ENCODE measurements at places on chromosomes 4 and X.

GRCh38 chr4:123298261-123298660 lies 98.3 kb upstream of the SPRY1 start:
- no peak for DNase-seq

DNA sequence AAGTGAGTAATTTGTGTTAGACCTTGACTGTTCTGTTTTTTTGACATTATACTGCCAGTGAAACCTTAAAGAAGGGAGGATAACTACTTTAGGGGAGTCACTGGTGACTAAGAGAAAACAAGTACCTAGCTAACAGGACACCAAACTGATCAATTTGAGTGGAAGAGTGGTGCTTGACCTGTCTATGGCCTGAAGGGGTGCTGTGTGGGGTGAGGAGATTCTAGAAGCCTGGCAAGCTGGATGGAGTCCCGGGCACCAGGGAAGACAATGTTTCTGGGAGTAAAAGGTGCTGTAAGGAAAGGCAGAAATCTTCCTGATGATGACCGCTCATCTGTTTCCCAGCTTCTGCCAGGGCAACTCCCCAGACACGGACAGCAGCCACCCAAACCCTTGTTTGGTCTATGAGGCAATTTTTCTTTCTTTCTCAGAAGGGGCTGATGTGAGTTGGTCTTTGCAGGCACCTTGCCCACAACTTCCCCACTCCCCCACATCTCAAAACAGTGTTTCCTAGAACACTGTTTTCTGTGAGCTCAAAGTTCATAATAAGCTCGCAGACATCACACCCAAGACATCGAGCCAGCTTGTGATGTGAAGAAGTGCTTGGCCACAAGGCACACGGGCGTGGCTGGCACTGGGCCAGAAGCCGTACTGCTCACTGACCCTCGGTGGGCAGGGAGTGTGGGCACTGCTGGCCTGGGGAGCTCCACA lies 4.6 kb downstream of the TXK start:
- peak; percentile 76 for DNase-seq

DNA sequence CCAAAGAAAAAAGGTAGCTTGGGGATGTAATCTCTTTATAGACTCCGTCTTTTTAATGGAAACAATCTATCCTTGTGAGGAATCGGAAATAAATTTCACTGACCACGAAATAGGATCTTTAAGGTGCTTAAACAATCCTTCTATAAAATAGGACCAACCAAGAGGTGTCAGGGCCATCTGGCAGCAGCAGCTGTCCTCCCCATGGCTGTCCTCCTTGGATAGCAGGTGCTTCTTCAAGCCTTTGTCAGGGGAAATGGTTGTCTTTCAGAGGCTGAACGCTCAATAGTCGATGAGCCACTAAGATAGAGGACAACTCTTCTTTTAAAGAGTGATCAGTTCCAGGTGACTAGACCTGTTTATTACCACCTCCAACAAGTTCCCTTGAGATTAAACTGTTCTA lies 231.0 kb downstream of the ADGRL3 start:
- no peak for DNase-seq

DNA sequence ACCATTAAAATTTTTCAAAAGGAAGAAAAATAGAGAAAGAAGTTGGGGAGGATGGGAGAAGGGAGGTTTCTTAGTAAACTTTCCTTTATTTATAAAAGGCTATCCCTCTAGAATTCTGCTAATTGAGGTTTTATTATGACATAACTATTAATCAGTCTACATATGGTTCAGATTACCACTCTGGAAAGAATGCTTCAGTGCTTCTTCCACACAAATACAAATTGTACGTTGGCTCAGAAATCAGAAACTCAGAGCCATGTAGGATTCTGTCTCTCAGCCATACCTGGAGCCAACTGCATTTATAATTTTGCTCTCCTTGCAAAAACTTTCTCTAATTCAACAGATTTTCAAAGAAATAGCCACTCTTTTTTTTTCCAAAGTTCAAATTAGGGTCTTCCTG lies 37.1 kb downstream of the SRPX start:
- DNase-seq = no peak

GRCh38 chr4:160877087-160877790 lies 1286.6 kb downstream of the FSTL5 start:
- peak; percentile 34 for DNase-seq

DNA sequence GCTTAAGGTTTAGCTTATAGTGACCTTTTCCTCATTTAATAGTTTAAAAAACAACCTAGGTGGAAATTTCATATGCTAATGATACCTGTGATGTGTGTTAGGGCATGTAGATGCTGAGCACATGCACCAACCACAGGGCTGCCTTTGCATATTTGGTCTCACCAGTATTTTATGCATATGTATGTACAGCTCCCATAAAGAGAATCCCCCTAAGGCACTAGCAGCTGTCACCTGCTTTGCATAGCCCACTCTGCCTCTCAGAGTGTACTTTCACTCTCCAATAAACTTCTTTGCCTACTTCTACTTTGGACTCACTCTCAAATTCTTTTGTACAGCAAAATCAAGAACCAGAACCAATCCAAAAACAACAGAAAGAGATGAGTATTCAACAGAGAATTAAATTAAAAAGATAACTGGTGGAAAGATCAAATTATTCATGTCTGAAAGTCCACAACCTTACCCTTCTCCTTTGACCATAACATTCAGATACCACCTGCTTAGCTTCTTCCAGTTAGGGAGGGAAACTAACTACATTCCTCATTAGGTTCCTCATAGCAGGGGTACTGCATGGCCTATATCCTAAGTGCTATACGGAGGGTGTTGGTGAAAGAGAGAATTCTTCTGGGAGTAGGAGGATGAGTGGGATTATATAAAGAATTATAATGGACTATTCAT lies 250.5 kb downstream of the STPG2 start:
- no peak for DNase-seq

DNA sequence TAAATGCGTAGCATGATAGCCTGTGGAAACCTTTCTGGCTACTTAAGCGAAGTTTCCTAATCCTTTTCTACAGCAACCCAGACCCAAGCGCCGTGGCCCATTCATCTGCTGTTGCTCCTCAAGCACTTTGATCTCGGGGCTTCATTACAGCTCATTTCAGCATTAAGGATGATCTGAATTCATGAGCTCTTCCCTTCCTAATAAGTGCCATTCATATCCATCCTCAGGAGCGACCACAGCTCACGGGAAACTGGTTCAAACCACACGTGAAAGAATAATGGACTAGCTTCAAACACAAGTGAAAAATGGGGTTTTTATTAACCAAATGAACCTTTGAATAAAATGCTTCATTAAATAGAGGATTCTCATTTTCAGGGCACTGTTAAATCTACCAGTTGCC lies 202.6 kb upstream of the LEF1 start:
- no peak for DNase-seq

DNA sequence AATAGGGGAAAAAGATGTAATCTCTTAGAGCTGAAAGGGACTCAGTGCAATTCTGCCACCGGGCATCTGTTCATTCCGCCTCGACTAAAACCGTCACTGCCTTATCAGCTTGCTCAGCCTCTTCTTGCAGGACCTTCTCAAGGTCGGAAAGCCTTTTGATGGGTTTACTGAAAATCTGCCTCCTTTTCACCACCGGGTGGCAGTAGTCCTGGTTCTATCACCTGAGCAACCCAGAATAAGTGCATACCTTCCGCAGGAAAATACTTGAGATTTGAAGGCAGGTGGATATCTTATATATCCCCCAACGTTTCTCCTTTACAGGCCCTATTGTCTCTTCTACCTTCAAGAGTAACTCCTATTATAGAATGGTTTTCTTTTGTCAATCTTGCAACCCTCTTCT lies 103.4 kb upstream of the PAK3 start:
- peak; percentile 19 for DNase-seq

DNA sequence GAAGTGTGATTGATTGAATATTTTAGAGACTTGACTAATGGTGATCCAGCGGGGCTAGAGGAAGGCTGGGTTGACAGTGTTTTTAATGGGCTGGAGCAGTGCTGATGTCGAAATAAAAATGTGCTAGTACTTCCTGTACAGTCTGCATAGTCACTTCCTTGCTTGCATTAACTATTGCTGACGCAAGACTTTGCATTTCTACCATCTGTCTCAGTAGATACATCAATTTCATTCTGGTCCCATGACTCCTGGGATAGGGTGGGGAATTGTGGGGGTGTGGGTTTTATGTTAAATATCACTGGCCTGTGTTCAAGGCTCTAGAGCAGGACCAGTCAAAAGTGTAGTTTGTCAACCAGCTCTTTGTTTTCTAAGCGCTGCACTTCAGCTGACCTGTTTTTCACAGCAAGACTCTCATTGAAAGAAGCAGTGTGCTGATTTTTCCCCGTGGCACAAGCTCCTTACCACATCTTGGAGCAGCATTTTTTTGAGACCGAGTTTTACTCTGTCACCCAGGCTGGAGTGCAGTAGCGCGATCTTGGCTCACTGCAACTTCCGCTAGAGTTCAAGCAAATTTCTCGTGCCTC lies 35.2 kb upstream of the PHEX start:
- DNase-seq = peak; percentile 44

DNA sequence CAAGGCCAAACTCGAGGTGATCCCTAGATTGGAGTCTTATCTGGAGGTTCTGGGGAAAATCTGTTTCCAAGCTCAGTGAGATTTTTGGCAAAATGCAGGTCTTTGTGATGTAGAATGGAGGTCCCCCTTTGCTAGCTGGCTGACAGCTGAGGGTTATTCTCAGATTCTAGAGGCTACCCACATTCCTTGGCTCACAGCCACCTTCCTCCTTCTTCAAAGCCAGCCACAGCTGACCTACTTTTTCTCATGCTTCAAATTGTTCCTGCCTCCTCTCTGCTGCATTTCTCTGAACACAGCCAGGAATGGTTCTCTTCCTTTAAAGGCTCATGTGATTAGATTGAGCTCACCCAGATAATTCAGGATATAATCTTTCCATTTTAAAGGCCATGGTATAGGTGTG lies 86.9 kb downstream of the VCX3A start:
- peak; percentile 64 for DNase-seq

All from renal cortical epithelial cell (primary cell).